H54 (cell line): ENCODE measurements at places on chromosomes 13 and 19.
A peak's percentile ranks its signal among the peaks of the same experiment; 100 is the strongest.

- no peak for DNase-seq
These were observed 15.1 kb downstream of the PRAM1 start for GRCh38 chr19:8487137-8487851.

DNA sequence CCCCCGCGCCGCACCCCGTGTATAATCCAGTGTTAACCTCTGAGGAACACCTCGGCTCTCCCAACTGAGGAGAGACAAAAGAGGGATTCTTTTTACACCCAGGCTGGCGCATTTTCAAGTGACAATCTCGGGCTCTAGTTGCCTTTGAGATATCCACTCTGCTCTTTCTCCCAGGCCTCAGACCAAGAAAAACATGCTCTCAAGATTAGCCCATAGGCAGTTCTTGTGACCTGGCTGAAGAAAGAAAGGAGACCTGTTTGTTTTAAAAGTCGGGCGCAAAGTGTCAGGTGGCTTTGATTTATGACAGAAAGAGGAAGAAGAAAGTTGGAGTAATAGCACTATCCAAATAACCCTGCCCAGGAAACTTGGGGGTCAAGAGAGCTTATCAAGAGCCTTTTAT, 27.3 kb downstream of the SHISA2 start:
- DNase-seq = no peak

GRCh38 chr13:113063091-113063491, 42.5 kb upstream of the F7 start:
- no peak for DNase-seq

DNA sequence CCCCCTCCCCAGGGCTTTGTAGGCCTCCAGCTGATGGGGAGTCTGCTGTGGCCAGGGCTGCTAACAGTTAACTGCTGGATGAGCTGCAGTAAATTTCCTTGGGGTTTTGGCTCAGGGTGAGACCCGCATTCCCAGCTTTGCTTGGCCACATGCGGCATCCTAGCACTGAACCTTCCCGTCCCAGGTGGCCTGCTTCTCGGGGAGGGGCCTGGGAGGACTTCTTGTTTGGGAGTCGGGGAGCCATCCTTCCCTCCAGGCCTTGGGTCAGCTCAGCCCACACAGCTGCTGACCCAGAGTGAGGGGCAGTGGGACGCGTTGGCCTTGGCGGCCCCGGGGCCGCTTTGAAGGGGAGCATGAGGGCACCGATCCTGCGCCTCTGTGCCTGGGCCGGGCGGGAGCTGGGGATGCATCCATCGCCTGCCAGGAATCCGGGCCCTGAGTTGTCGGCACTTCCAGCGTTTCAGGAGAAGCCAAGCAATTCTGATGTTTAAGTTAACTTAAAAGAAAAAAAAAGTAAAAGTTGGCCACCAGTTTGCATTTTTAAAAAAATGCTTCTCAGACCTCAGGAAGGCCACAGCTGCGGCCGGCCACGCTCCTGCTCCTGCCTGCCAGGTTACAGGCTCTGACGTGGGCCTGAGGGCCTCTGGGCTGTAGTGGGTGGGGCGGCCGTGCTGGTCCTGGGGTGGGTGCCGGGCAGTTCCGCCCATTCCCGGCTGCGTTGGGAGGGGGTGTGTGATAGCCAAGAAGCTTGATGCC, 27.7 kb downstream of the CRTC1 start:
- DNase-seq = no peak

DNA sequence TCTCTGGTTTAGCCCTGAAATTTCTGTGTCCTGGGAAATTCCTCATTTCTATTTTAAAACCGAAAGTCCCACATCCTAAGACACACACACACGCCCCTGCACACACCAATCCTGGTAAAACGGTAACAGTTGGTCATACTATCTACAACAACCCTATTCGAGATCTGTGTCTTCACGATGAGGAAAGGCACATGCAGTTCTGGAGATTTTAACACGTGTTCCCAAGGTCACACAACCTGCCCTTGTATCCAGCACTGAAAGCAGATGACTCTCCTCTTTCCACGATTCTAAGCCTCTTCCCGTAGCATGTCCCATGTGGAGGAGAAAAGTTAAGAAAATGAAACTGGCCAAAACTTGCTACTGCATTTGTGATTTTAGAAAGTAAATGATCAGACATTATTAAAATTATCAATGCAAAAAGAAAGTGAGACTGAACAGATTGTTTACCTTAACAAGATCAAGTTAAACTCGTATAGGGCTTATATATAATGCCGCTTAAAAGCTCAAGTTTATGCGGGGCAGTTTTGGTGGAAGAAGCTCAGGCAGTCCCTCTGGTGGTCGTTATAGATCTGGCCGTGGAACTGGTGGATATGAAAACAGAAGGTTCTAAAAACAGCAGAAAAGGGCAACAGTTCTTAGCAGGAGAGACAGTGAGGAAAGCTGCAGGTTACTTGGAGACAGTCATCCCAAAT, 32.7 kb downstream of the VSTM1 start:
- no peak for DNase-seq

DNA sequence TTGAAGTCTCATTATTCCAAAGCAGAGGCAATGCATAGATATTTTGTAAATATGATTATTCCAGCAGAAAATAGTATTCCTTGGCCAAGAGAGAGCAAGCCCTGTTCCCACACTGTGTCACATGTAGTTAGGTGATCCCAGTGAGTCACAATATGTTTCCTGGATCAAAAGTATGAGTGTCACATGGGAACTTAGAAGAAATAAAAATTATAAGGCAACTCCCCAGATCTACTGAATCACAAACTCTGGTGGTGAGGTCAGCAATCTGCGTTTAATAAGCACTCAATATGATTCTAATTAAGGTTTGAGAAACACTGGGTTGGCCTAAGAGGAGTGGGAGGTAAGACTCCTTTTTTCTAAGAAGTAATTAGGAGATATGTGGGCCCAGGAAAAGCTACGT, 1504.5 kb upstream of the PCDH20 start:
- DNase-seq = no peak

- no peak for DNase-seq
These were observed 13.1 kb downstream of the ACTMAP start for GRCh38 chr19:40737102-40737644.

GRCh38 chr13:93963266-93964145, 516.0 kb downstream of the DCT start:
- DNase-seq = peak; percentile 6

GRCh38 chr13:103451656-103452055, 385.4 kb upstream of the SLC10A2 start:
- no peak for DNase-seq
